OCI-M1 (cell line): ENCODE measurements at places on chromosomes 2 and 18.

DNA sequence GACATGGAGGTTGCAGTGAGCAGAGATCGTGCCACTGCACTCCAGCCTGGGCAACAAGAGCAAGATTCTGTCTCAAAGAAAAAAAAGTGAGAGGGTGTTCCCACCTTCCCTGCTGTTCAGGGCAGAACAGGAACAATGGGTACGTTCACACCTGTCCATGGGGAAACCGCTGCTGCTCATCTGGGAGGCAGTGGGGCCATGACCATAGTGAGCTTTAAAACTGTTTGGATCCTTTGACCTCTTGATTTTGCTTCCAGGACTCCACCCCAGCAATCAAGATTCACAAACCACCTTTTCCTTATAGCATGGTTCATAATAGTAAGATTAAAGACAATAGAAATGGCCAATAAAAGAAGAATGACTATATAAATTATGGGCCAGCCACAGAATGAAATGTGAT, 209.2 kb downstream of the ARL4C start:
- DNase-seq, result no peak

GRCh38 chr2:46435796-46436360, 43.5 kb upstream of the TMEM247 start:
- no peak for DNase-seq

DNA sequence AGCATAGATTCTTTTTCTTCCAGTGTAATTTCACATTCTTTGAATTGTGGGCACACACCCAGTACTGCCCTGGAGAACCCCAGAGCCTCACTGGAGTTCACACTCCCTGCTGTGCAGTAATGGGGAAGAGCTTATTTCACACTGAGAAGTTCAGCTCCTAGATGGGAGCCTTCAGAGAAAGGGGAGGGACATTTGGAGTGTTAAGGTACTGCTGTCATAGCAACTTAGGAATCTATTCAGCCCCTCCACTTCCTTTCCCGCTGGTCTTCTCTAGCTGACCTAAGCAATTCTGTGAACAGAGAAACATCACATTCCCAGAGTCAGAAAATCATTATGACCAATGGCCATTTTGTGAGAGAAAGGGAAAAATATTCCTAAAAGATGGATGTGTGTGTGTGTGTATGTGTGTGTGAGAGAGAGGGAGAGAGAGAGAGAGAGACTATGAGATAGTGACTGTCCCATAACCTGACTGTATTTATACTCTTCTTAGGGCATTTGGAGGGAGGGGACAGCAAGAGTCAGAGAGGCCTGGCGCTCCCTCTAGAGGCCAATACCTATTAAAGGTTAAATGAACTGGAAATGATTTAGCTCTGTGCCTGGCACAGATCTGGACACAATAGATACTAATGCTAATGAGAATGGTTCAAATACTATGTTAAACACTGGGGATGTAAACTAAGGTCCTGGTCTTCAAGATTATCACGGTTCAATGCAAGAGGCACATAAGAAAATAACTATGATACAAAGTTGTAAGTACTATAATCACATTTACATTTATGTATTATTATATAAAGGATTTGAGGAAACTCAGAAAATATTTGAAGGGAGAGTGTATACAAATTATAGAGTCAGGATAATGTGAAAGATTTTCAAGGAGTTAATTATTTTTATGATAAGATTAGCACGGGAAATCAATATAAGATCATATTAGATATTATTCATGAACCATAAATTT, 41.5 kb upstream of the RPE start:
- peak; percentile 77 for DNase-seq

DNA sequence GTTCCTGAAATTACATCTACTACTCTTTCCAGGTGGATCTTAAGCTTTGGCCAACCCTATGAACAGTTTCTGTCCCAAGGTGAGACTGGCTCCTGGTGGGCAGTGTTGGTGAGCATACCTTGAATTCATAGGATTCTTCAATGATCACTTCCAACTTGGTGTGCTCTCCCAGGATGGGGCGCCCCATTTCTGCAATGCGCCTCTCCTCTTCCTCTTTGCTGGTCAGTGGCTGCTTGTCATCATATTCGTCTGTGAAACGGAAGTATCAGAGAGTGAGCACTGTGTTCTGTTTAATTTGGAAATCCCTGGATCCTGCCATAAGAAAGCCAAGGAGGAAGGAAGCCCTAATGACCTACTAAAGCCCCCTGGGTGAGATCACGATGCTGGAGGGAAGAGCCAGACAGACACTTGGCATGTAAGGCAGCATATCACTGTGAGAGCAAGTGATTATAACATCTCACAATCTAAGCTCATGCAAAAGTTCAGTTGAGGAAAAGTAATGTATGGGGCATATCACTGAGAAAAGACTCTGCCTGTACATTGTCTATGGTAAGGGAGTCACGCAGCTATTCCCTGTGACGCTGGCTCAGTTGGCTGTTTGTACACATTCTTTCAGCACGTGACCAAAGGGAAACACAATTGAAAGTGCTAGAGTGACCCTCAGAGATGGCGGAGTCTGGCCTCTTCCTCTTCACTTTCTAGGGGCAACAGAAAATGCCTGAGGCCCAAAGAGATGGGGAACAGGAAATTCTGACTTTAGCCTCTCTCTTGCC, 287.0 kb downstream of the SLC8A1 start:
- DNase-seq, result no peak

- no peak for DNase-seq
These were observed 176.0 kb upstream of the COL3A1 start for GRCh38 chr2:188798159-188798558.

DNA sequence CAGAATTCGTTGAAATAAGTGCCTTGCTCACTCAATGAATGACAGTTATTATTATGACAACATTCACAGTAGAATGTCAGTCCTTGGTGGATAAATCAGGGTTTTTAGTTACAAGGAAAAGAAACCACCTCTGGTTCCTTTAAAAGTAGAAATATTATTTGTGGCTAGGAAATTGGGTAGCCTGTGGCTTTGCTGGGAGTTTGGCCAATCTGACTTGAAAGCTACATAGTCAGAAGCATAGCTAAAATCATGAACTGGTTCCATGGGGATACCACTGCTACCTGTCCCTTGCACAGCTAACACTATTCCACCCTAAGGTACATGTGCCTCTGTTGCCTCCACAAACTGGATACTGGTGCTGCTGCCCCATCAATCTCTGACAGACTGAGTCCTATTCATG, 12.8 kb upstream of the SMCHD1 start:
- DNase-seq, result no peak

DNA sequence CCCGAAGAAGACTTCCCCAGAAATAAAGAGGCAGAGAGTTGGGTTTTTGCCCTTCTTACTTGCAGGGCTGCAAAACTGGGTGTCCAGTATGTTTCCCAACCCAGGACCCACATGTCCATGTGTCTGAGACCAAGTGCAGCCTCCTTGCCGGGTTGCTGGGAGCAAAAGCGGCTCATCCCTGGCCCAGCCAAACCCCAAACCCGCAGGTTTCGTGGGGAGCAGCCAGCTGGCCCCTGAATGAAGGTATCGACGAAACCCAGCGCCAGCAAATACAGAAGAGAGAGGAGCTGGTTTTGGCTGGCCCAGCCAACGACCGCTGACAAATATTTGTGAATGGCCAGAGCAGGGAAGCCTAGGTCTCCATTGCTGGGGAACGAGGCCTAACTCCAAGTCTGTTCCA, 197.1 kb downstream of the SMAD7 start:
- DNase-seq, result no peak

DNA sequence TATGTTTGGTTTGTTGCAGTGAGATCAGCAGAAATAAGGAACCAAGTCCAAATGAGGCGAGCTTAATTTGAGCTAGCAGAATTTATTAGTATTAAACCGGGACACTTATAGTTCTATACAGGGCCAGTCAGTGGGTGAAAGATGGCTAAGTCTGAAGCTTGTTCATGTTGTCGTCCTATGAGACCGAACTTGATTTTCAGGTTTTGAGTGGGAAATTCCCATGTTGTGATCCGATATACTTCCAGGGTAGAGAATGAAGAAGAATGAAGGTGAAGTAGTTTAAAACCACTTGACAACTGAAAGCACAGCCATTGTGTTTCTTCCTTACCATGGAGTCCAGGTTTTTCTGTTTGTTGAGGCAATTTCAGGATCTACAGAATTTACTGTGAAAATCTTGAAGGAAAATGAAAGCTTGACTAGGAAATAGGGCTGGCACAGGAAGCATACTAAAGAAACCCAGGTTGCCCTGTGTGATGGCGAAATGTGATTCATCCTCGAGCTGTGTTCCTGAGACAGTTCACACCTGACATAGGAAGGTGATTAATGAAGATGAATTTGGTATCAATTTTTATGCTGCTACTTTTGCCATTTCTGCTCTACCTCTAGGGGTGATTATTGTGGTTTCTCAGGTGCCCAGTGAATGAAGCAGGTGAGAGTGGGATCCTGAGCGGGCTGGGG, 37.6 kb upstream of the MGAT5 start:
- DNase-seq, result no peak

GRCh38 chr2:11359865-11360264, 15.4 kb upstream of the ROCK2 start:
- DNase-seq, result peak; percentile 7

GRCh38 chr2:24452502-24452885, 38.6 kb upstream of the NCOA1 start:
- no peak for DNase-seq

- no peak for DNase-seq
These were observed 725.1 kb downstream of the EPHA4 start for GRCh38 chr2:220847006-220847405.

DNA sequence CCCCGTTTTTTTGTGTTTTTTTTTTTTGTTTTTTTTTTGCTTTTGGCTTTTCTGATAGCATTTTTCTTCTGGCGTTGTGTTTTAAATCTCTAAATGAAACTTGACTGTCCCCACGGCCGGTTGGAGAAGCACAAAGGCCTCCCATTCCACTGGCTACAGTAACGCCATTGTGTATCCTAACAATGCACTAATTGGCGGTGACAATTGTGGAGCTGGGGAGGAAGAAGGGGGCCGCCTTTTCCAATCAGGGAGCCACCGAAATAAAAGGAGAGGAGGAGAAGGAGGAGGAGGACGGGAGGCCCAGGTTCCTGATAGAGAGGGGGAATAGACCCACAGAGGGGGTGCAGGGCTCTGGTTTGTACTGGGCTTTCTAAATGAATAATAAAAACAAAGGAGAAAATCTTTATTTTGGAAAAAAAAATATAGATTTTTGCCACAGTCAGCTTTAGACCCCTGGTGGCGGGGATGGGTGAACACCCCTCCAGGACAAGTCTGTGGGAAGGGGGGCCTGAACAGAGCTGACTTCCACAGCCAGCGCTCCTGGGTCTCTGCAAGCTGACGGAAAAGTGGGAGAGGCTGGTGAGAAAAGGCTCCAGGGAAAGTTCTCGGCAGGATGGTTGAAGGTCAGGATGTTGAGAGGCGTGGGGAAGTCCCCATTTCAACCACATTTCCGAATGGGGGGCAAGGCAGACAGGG, 43.7 kb upstream of the FZD5 start:
- DNase-seq, result no peak

- DNase-seq, result no peak
These were observed 126.0 kb downstream of the SP100 start for GRCh38 chr2:230541934-230542380.

DNA sequence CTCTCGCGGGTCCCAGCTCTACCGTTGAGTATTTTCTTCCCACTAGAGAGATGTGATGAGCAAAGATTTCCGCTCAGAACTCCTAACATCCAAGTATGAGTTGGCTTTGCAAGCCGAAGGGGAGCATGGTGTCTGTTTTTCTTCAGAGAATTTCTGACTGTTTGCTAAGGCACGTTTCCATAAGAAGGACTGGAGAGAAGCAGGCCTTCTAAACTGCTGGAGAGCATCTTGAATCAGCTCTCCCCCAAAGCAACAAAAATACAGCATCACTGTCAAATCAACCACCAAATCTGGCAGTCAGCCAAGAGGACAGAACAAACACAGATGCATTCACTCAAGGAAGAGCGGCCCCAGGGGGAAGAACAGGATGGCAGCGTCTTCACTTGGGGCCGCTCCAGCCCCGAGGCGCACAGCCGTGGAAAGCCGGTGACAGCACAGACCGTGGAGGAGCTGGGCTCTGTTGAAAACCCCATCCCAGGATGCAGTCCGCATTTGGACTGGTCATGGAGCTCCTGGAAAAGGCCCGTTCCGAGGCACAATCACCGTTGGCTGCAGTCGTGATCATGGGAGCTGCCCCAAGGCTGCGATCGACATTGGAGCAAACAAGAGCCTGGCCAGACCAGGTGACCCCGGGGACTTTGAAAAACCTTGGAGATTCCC, 101.4 kb downstream of the NFATC1 start:
- DNase-seq, result no peak

- DNase-seq, result peak; percentile 89
These were observed 96.0 kb upstream of the TTC39C start for GRCh38 chr18:23918395-23919032.

- DNase-seq, result no peak
These were observed 44.1 kb upstream of the TTC39C start for GRCh38 chr18:23970161-23971096.

GRCh38 chr2:48728840-48729239, 26.7 kb downstream of the LHCGR start:
- no peak for DNase-seq

DNA sequence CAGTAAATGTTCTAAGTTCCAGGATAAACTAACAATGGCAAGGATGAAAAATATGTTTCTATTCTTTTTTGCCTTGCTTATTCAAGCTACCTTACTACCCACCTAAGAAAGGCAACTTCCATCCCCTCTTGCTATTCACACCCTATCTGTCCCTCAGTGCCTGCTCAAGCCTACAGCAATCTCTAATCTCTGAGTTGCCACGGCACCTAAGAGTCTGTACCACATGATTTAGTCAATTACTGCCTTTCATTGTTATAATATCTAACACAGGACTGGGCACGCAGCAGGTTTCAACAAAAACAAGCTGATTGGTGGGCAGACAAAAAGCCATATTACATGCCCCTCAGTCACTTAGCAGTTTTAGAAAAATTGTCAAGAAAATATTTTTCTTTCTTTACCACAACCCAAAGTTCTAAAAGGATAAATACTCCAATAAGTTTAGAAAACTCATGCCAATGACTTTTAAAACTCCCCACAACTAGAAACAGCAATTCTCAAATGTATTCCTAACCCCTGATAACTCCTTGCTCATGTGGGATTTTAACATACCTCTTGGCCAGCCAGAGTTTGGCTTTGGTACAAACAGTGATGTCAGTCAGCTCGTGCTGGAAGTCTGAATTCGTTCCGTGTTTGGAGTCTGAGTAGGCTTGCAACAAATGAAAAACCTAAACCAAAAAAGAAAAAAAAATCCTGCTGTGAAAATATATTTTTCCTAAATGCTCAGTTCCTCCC, 117.3 kb upstream of the ZFP36L2 start:
- no peak for DNase-seq
